Stimulated activated CD4-positive, alpha-beta T cell treated with anti-CD3 and anti-CD28 coated beads, Interleukin-15, amount 100 ng/mL, for 1 hour (primary cell): ENCODE measurements at places on chromosomes 2 and 18.

- DNase-seq, result no peak
These were observed 131.5 kb downstream of the RGPD3 start for GRCh38 chr2:106336737-106337136.

DNA sequence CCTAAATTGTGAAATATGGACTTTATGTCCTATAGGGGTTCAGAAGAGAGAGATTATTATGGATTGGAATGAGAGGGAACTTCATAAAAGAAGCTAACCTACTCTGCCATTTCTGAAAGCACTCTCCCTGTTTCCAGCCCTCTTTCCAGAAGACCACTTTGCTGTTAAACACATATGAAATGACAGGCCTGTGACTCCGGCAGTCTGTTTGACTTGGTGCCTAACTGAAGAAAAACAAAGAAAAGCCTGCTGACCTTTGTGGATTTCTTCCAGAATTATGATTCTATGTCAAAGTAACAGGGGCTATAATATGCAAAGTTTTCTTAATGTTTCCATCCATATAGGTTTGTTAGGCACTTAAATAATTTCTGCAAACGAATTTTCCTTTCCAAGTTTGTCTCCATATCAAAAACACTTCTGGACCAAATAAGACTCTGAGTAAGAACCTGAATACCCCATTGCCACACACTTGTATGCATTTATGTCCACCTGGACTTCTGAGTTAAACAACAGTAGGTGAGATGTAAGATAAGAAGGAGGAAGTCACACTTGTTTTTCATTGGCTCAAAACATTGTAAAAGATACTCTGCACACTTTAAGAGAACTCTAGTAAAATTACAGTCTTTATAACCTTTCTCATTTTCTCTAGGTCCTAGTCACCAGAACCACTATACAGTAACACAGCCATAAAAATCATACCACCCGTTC is 111.7 kb downstream of the PIEZO2 start:
- DNase-seq, result no peak

DNA sequence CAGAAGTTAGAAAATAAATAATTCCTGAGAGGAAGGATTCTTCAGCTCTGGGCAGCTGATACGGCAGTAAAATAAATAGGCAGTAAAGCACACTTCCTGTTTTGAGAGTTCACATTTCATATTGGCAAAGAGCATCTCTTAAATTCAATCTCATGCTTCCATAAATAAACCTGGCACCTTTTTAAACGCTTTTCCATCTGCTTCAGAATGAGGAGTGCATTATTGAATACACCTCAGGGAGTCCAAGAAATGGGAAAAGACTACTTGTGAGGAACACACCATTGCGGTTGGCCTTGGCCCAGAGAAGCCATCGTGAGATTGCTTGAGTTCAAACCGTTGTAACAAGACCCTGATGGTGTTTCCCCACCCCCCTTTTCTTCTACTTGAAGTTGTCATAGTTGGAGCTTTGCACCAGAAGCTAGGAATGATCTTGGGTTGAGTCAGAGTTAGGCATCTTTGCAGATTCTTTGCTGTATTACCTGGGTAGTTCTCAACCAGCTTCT is 123.9 kb downstream of the RDH14 start:
- no peak for DNase-seq

DNA sequence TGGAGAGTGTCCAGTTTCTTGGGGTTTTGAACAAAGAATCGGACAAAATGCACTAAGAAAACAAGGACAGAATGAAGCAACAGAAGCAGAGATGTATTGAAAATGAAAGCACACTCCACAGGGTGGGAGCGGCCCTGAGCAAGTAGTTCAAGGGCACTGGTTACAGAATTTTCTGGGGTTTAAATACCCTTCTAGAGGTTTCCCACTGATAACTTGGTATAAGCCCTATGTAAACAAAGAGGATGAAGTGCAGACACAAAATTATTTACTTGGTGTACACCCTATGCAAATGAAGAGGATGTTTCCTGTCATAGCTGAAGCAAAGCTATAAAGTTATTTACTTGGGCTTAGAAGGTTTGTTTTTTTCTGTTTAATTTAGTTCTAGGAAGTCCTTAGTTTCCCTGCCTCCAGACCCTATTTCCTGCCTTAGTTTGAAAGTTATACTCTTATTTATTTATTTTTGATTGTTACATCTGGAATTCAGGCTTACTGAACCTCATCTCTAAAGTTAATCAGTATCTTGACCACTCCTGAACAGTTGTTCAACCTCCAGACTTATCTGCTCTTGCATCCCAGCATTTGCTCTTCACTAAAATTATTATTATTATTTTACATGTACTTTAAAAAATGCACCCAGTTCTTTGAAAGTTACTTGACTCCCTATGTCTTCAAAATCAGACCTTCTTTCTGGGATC is 193.5 kb downstream of the SPP2 start:
- no peak for DNase-seq
